Stomach (tissue), 19 donors: ENCODE measurements at places on chromosomes 1 and 21.
A peak's percentile ranks its signal among the peaks of the same experiment; 100 is the strongest.

DNA sequence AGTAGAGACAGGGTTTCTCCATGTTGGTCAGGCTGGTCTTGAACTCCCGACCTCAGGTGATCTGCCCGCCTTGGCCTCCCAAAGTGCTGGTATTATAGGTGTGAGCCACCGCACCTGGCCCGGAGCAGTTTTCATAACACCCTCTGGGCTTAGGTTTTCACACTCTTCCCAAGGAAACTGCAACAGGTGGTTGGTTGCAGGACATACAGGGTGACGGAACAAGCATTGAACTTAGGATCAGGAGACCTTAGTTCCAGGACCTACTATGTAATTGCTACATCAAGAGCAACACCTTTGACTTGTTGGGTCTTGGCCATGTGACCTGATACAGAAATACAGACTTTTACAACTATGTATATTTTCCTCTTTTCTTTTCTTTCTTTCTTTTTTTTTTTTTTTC lies 37.9 kb downstream of the MFSD2A start:
- DNase-seq, result no peak

- DNase-seq, result no peak
Observed at GRCh38 chr1:41503538-41504113, 19.1 kb upstream of the EDN2 start.

DNA sequence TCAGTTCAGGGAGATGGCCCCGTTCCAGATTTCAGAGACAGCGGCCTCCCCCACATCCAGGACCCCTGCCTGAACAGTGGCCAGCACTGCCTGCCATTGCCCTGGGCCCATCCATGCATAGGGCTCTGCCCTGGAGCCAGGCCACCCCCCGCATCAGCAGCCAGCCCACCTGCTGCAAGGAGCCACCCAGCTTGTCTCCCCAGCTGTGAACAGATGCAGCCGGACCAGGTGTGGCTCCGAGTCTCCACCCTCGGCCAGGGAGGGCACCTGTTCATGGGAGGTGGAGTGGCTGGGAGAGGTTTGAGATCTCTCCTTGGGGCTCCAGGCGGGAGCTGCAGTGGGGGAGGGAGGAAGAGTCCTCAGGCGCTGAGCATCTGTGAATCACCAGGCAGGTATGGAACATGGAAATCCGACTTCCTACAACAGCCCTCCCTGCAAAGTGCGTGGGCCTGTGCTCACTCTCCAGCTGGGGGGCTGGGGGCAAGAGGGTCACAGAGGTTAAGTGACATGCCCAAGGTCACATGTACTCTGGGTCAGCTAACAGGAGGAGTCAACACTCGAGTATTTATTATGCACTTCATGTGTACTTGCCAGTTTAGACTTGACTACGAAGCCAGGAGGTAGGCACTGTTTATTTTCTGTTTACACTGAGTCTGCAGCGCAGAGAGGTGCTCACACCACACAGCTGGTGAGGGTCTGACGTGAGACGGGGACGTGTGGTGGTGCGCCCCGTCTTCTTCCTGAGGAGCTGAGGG lies 4.8 kb upstream of the HES5 start:
- peak; percentile 53 for DNase-seq

DNA sequence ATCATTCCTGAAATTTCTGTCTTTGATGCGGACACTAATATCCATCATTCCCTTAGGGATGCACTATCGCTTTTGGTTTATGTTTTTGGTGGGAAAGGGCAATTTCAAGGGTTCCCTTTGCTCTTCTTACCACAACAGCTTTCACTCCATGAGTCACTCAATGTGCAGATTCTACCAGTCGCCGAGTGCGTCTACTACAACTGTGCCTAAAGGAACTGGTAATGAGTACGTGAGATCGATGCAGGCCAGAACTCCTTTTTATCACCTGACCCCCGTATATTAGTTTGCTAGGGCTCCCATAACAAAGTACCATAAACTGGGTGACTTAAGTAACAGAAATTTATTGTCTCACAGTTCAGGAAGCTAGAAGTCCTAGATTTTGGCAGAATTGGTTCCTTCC lies 27.5 kb upstream of the TMEM54 start:
- no peak for DNase-seq

GRCh38 chr1:238404921-238405320 lies 514.2 kb upstream of the ZP4 start:
- no peak for DNase-seq

GRCh38 chr21:42640486-42640885 lies 12.9 kb upstream of the PDE9A start:
- DNase-seq, result peak; percentile 76

- DNase-seq, result no peak
Observed at GRCh38 chr1:119758584-119758983, 10.1 kb downstream of the HMGCS2 start.
